ENCODE measurements at places on chromosomes 6 and 20.

- no peak for DNase-seq
Observed at GRCh38 chr20:8867038-8867740, 201.7 kb upstream of the PLCB4 start.

DNA sequence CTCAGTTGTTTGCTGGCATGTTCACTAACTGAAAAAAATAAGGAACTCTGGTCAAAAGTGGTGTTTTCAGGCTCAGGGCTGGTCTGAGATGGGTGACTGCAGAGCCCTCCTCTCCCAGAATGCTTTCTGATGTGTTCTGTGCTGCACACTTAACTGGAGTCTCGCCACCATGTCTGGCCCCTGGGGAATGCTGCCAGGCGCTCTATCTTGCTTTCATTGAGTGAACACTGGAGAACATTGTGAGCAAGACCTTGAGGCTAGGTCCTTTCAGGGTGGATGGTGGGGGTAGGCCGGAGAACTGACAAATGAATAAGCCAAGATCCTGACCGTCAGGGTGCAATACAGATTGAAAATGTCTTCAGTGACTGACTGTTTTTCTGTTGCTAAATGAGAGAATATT, 19.5 kb downstream of the PANK2 start:
- DNase-seq: no peak

GRCh38 chr6:155580904-155581303, 125.3 kb upstream of the NOX3 start:
- DNase-seq: no peak

GRCh38 chr6:43150051-43150751, 20.9 kb upstream of the SRF start:
- no peak for DNase-seq

GRCh38 chr20:1942486-1943274, 47.5 kb downstream of the SIRPA start:
- no peak for DNase-seq

- no peak for DNase-seq
Observed at GRCh38 chr6:130776287-130776925, 50.8 kb upstream of the SMLR1 start.

DNA sequence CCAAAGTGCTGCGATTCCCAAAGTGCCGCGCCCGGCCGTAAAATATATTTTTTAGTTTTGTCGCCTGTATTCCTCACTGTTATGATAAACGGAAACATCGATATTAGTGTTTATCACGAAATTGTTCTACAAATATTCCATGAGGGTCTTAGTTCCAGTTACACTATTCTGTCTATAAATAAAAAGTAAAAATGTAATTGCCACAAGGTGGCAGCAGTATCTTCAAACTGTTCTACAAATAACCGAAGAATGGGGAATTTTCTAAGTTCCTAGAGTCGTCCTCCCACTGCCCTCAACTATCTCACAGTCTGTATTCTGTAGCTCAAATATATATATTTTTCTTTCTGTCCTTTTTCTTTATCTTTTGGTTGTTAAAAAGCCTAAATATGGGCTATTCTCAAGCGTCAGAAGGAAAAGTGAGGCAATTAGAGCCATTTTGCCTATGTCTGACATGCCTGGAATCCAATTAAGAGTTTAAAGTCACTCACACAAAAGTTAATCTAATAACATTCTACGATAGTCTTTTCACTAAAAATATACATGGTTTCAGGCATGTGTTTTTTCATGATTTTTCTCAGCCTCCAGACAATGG, 14.2 kb upstream of the FAM162B start:
- DNase-seq: no peak

DNA sequence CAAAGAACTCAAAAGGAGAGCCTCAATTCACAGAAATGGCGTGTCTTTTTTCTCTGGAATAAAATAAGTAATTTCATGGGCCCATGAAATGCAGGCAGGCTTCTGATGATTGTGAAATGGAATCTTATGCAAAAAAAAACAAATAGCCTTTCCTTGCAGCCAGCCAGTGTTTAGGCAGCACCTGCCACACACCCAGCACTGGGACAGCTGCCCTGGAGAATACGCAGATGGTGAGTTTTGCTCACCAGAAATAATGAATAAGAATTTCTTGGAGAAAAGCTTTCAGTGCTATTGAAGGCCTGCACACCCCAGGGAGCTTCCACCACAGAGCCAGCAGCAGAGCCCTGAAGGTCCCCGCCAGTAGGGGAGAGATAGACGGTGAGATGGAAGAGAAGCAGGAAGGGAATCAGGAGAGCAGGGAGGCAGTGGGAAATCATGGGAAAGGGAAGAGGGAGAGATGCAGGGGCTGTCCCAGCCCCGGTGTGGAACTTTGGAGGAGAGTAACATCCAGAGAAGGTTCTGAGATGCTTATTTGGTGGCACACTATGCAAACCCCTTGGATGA, 54.9 kb downstream of the PXDC1 start:
- DNase-seq: no peak

- DNase-seq: no peak
Observed at GRCh38 chr20:40010483-40010882, 678.6 kb downstream of the MAFB start.

GRCh38 chr20:38931984-38932383, 5.8 kb downstream of the FAM83D start:
- no peak for DNase-seq

GRCh38 chr6:42960243-42961019, at the start of gene GNMT:
Gene GNMT, plus strand, starts transcription at chr6:42960754. Its CDS starts 14 bp downstream, at chr6:42960768.
- no peak for DNase-seq

- no peak for DNase-seq
Observed at GRCh38 chr6:15290962-15291704, 45.3 kb downstream of the JARID2 start.

- no peak for DNase-seq
Observed at GRCh38 chr6:42764911-42765648, 16.8 kb upstream of the BICRAL start.

- DNase-seq: no peak
Observed at GRCh38 chr20:37309936-37310590, 20.6 kb downstream of the MANBAL start.

DNA sequence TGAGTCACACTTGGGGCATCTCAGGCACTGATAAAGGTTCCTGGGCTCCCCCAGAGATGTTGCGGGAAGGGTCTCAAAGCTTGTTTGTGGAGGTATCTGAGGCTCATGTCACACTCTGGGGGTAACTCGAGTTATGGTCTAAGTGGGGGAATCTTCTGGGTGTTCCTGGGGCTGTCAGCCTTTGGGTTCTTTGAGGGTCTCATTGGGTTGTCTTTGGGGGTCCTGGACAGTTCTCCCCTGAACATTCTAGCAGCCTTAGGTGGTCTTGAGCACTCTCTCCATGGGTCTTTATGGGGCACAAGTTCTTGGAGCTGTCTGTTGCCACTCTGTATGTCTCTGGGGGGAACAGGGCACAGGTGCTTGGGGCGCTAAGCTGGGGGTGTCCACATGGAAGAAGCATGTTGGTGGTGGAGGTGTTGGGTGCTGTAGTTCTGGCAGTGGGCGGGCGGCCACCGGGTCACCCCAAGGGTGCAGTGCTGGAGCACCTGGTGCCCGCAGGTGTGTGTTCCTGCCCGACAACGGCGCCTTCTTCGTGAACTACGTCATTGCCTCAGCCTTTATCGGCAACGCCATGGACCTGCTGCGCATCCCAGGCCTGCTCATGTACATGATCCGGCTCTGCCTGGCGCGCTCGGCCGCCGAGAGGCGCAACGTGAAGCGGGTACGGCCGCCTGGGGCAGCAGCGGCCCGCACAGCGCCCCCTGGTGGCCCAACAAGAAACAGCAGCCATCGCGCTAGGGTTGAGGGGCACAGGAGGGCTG, 7.1 kb upstream of the CAPN11 start:
- peak; percentile 64 for DNase-seq

DNA sequence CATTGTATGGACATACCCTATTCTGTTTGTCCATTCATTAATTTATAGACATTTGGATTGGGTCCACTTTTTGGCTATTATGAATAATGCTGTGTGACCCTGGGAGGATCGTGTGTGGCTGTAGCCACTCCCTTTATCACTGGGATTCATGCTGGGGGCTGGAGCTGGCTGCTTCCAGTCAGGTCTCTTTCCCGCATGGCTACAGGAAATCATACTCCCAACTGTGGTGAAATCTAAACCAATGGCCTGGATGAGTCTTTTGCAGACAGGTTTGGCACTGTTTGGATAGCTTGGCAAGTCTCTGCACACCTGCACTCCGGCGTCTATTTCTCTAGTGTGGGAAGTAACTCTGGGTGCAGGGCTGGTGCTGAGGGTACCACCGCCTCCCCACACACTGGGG, 80.4 kb downstream of the RIN2 start:
- DNase-seq: no peak

DNA sequence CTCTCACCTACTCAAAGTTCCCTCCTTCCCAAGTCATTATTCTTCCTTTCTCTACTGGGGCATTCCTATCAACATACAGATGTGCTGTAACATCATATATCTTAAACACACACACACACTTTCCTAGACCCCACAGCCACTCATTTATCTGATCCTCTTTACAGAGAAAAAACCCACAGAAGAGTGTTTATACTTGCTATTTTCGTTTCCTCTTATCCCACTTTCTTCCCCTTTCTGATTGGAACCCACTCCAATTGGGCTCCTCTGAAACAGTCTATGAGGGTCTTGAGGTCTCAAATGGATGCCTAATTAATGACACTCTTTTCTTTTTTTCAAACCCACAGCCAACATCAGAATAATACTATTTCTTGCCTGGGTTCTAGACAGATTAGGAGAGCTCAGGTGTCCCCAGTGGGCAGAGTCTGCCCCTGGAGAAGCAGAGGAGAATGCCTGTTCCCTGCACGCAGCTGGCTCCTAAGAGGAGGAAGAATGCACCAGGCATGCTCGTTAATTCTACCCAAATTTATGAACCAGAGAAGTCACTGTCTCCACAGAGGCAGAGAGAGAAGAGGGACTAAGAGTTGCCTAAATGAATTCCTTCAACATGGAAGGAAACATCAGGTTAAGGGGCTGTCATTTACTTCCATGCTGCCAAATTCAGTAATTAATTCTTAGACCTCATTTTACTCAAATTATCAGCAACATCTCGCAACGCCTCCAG, 65.9 kb downstream of the CRYBG1 start:
- DNase-seq: no peak

- DNase-seq: no peak
Observed at GRCh38 chr20:40451552-40451951, 237.5 kb downstream of the MAFB start.

GRCh38 chr6:73943930-73944652, 248.1 kb downstream of the CD109 start:
- no peak for DNase-seq

- no peak for DNase-seq
Observed at GRCh38 chr6:53998303-53998702, 112.9 kb upstream of the MLIP start.

DNA sequence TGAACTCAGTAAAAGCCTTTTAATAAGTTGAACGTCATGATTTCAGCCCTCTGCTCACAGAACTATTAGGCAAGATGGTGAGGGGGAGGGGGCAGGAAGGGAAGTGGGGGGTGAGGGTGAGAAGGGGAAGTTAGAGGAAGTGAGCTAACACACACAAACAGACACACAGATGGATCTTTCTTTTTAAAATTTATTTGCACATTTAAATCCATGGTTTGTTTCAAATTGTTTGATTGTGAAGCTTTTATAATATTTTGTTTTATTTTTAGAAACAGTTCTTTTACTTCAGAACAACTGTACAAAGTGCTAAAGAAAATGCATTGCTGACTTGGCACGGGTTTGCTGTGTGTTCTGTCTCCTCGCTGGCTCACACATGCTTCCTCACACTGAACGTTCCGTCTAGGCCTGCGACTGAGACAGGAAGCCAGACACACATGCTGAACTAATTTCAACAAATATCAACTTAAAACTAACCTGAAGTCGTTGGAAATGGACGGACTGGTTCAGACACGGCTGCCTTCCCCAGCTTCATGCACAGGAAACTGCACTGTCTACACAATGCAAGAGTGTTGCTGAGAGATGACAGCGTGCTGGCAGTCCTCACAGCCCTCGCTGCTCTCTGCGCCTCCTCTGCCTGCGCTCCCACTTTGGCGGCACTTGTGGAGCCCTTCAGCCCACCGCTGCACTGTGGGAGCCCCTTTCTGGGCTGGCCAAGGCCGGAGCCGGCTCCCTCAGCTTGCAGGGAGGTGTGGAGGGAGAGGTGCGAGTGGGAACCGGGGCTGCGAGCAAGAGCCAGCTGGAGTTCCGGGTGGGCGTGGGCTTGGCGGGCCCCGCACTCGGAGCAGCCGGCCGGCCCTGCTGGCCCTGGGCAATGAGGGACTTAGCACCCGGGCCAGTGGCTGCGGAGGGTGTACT, 8.1 kb upstream of the ZBP1 start:
- no peak for DNase-seq

GRCh38 chr6:165635965-165636364, 27.1 kb downstream of the PDE10A start:
- DNase-seq: no peak

- DNase-seq: no peak
Observed at GRCh38 chr20:61753987-61754956, 311.4 kb downstream of the TAF4 start.

DNA sequence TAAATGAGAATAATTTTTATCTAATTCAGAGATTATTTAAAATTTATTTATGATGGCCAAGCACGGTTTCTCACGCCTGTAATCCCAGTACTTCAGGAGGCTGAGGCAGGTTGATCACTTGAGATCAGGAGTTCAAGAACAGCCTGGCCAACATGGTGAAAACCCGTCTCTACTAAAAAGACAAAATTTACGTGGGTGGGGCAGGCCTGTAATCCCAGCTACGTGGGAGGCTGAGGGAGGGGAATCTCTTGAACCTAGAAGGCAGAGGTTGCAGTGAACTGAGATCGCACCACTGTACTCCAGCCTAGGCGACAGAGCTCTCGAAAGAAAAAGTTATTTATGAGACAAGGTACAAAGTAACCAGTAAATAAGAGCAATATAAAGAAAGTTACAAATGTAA, 59.5 kb upstream of the AGPAT4 start:
- no peak for DNase-seq
